ENCODE measurements at places on chromosomes 4 and X.

- no peak overlapping the region for H3K4me3 ChIP-seq
- H3K27me3 ChIP-seq: no peaks in the 10 kb centered on the region
- H3K4me1 ChIP-seq: no peaks in the 10 kb centered on the region
Observed at GRCh38 chr4:2745981-2746806, 9.9 kb downstream of the TNIP2 start.

GRCh38 chrX:2698604-2699003 is 7.5 kb downstream of the CD99 start:
- no peaks in the 10 kb centered on the region for H3K36me3 ChIP-seq
- no peak overlapping the region for H3K27ac ChIP-seq
- no peak for DNase-seq
- no peak overlapping the region for H3K4me3 ChIP-seq
- H3K27me3 ChIP-seq: peaks cover 3% of the 10 kb centered on the region
- peaks cover 1% of the 10 kb centered on the region for H3K4me1 ChIP-seq

- no peak overlapping the region for H3K4me3 ChIP-seq
- DNase-seq: peak; percentile 13
- no peaks in the 10 kb centered on the region for H3K36me3 ChIP-seq
- H3K4me1 ChIP-seq: no peaks in the 10 kb centered on the region
- no peak overlapping the region for H3K27ac ChIP-seq
- H3K27me3 ChIP-seq: no peaks in the 10 kb centered on the region
Observed at GRCh38 chrX:77493677-77494553, 46.7 kb downstream of the FGF16 start.

GRCh38 chr4:102343964-102344519 is 1.2 kb downstream of the SLC39A8 start:
- H3K4me3 ChIP-seq: peak overlapping the region; percentile 53
- no peak overlapping the region for H3K27ac ChIP-seq
- H3K4me1 ChIP-seq: peaks cover 1% of the 10 kb centered on the region
- no peaks in the 10 kb centered on the region for H3K36me3 ChIP-seq
- no peak for DNase-seq

DNA sequence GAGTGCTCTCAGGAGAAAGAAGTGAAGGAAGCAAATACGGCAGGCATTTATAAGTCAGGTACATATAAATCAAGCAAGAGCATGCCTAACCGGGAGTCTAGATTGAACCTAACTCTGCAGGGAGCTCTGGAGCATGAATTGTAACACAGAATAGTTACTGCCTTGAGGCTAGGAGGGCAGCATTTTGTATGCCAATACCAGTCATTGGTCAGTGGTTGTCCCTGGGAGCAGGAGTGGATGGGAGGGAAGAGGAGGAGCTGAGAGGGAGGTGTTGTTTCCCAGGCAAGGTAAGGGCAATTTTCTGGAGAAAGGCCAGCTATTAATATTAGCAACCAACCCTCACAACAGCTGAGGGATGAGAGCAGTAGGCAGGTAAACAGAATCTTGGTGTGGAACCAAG is 224.7 kb upstream of the DCAF8L1 start:
- no peak for DNase-seq
- no peak overlapping the region for H3K27ac ChIP-seq
- H3K4me1 ChIP-seq: peaks cover 1% of the 10 kb centered on the region

DNA sequence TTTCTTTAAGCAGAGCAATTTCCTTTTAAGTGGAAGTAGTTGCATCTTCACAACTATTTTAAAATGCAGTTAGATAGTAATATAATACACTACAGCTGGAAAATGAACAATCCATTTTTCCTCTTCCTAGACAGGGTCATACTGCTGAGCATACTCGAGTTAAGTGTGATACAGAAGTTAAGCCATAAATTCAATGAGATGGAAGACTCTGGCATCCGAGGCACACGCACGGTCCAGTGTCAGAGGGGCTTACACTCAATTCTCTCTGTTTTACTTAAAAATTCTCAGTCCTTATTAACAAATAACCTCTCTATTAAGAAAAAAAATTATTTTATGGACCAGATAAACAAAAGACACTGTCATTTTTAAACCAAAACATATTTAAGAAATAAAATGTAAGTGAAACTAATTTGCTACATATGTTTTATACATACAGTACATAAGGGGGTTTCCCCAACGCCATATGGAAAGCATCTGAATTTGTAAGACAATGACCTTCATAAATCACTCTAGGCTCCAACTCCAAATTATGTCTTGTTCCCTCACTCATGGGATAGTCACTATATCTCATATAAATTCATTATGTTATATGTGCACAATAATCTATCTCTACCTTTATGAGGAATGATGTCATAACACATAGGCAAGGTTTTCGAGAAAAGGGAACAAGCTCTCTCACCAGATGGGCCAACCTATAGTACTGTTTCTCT is 315.3 kb downstream of the PAPSS1 start:
- DNase-seq: no peak
- H3K36me3 ChIP-seq: no peaks in the 10 kb centered on the region
- no peaks in the 10 kb centered on the region for H3K27me3 ChIP-seq
- H3K27ac ChIP-seq: no peak overlapping the region
- no peak overlapping the region for H3K4me3 ChIP-seq

- peaks cover 1% of the 10 kb centered on the region for H3K4me1 ChIP-seq
- DNase-seq: no peak
- H3K36me3 ChIP-seq: no peaks in the 10 kb centered on the region
- H3K27me3 ChIP-seq: no peaks in the 10 kb centered on the region
- no peak overlapping the region for H3K27ac ChIP-seq
Observed at GRCh38 chrX:154458954-154459778, 1.1 kb downstream of the PLXNA3 start.

- no peak overlapping the region for H3K27ac ChIP-seq
- DNase-seq: no peak
- no peaks in the 10 kb centered on the region for H3K27me3 ChIP-seq
- H3K36me3 ChIP-seq: no peaks in the 10 kb centered on the region
Observed at GRCh38 chr4:122163767-122164166, 11.6 kb downstream of the BLTP1 start.

- no peak overlapping the region for H3K27ac ChIP-seq
- DNase-seq: no peak
- H3K4me3 ChIP-seq: no peak overlapping the region
- no peaks in the 10 kb centered on the region for H3K27me3 ChIP-seq
- no peaks in the 10 kb centered on the region for H3K4me1 ChIP-seq
- H3K36me3 ChIP-seq: no peaks in the 10 kb centered on the region
Observed at GRCh38 chr4:28004520-28004919, 1143.9 kb downstream of the STIM2 start.

- DNase-seq: no peak
- H3K4me1 ChIP-seq: no peaks in the 10 kb centered on the region
- H3K36me3 ChIP-seq: no peaks in the 10 kb centered on the region
- H3K27me3 ChIP-seq: no peaks in the 10 kb centered on the region
Observed at GRCh38 chrX:10146346-10146745, 10.4 kb upstream of the CLCN4 start.

DNA sequence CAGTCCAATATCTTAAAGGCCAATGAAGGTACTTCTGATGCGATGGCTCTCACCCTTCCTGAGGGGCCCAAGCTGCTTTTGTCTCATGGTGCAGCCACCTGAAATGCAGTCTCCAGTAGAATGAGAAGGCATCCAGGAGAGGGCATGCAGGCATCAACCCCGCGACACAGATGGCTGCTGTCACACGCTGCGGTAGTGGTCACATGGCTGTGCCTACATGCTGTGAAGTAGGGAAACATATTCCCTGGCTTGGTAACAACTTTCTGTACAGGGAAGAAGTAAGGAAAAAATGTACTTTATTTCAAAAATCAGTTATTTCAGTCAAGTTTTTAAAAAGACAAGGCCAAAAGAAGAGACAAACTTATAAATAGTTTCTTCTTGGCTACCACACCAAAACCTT is 139.9 kb downstream of the TRIML1 start:
- H3K27ac ChIP-seq: no peak overlapping the region
- no peaks in the 10 kb centered on the region for H3K4me1 ChIP-seq
- no peak overlapping the region for H3K4me3 ChIP-seq
- no peak for DNase-seq

- H3K4me3 ChIP-seq: no peak overlapping the region
- no peaks in the 10 kb centered on the region for H3K27me3 ChIP-seq
- no peaks in the 10 kb centered on the region for H3K36me3 ChIP-seq
- H3K4me1 ChIP-seq: no peaks in the 10 kb centered on the region
- DNase-seq: no peak
- no peak overlapping the region for H3K27ac ChIP-seq
Observed at GRCh38 chrX:24668111-24668510, 21.0 kb upstream of the PCYT1B start.

GRCh38 chr4:5465956-5466355 is 242.4 kb downstream of the EVC2 start:
- no peaks in the 10 kb centered on the region for H3K27me3 ChIP-seq
- DNase-seq: no peak
- no peaks in the 10 kb centered on the region for H3K4me1 ChIP-seq
- no peak overlapping the region for H3K4me3 ChIP-seq
- no peak overlapping the region for H3K27ac ChIP-seq

DNA sequence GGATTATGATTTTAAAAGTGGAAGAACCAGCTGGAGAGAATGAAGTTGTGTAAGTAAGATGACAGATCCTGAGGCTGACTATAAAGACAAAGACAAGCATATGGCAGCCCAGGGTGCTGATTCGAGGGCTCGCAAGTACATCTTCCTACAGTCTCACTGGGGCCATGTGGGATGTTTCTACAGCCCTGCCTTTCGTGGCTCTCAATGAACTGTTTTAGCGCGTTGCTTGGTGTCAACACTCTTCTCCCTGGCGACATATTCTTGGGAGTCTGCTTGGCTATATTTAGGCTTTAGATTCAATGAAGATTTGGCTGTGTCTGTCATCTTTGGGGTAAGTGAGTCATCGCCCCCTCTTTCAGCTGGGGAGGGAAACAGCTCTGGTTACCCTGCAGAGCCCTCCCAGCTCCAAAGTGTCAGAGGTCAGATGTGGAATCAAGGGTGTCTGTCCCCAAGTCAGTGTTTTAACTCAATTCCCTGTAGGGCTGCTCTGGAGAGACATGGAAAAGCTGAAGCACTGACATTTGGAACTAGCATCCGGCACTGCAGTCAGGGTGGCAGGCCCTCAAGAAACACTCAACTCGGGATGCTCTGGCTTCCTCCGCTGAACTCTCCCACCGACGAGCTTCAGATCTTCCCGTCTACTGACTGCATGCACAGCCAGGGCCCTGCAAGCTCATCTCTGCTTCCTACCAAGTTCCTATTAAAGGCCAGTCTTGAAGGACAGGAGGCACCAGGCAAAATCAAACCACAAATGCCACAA is 65.7 kb downstream of the GATB start:
- H3K27ac ChIP-seq: no peak overlapping the region
- H3K27me3 ChIP-seq: no peaks in the 10 kb centered on the region
- H3K4me3 ChIP-seq: no peak overlapping the region
- DNase-seq: no peak
- no peaks in the 10 kb centered on the region for H3K36me3 ChIP-seq

Measured in iPS DF 6.9 (cell line).